ENCODE measurements at places on chromosomes 16 and 17.
A peak's percentile ranks its signal among the peaks of the same experiment; 100 is the strongest.

- no peak for DNase-seq
These were observed 65.2 kb downstream of the KLHDC4 start for GRCh38 chr16:87700406-87701077.

- DNase-seq, result no peak
These were observed 17.6 kb upstream of the SP2 start for GRCh38 chr17:47878203-47879027.

- DNase-seq, result no peak
These were observed 4.5 kb downstream of the PLD2 start for GRCh38 chr17:4811471-4811870.

DNA sequence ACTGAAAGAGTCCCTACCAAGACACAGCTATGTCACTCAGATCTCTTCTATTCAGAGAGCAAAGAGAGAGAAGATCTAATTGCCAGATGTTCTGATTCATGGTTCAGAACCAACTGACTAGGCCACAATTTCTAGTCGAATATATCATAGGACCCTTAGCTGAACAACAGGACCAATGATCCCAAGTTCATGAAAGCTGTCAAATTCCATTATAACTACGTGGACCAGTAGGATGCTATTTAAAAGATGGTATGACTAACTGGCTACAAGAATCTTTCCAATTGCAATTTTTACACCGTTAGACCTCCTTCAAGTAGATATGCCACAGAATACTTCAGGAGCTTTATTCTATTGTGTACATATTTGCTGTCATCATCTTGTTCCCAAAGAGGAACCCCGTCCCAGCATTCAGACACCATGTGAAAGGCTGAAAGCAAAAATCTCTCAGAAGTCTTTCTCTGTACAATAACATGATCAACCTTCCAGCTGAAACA lies 26.0 kb downstream of the DCUN1D3 start:
- DNase-seq, result no peak

DNA sequence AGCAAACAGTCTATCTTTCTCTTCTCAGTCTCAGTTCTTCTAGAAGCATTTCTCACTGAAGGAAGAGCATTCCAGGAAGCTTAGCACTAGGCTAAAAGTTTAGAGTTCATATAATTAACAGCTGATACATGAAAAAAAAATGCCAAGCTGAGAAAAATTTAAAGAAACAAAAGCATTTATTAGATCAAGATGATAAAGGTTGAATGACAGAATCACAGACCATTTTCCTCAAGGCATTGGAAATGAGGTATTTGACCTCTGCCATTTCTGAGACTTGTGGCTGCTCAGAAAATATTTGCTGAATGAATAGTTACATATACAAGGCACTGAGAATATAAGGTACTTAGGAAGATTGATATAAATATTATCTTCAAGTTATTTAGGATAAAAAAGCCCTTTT lies 901.6 kb upstream of the GOT2 start:
- DNase-seq, result no peak

- no peak for DNase-seq
These were observed 16.1 kb upstream of the TNRC6A start for GRCh38 chr16:24713379-24713778.

DNA sequence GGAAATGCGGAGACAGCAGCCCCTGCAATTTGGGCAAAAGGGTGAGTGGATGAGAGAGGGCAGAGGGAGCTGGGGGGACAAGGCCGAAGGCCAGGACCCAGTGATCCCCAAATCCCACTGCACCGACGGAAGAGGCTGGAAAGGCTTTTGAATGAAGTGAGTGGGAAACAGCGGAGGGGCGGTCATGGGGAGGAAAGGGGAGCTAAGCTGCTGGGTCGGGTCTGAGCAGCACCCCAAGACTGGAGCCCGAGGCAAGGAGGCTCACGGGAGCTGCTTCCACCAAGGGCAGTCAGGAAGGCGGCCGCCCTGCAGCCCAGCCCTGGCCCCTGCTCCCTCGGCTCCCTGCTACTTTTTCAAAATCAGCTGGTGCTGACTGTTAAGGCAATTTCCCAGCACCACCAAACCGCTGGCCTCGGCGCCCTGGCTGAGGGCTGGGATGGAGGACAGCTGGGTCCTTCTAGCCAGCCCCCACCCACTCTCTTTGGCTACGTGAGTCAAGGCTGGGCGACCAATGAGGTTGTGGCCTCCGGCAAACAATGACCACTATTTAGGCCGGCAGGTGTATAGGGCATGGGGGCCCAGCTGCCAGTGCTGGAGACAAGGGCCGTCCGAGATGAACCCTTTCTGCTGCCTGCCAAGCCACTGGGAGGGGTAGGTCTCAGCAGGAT lies 507 bp downstream of the SERPINF1 start:
- no peak for DNase-seq

DNA sequence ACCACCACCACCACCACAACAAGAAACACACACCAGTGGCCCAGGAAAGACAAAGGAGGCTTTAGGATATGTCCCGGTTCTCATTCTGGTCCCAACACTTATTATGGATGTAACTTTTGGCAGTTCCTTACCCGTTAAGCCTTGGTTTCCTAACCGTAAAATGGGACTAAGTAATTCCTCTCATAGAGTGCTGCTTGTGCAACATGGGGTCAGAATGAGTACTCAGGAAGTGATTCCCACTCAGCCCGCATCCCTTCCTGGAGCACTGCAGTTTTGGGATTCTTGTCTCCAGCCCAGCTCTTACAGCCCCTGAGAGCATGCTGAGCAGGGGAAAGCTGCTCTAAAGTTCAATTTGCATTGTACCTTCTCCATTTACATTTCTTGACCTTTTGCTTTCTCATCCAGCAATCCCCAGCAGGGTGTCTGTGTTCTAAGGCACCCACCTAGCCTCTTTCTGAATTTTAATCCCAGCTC lies 262.6 kb downstream of the PRKCA start:
- DNase-seq, result no peak

- DNase-seq, result no peak
These were observed 105.4 kb upstream of the TBX2 start for GRCh38 chr17:61294286-61294685.

GRCh38 chr16:10970065-10970464 lies 25.7 kb downstream of the CLEC16A start:
- DNase-seq, result no peak

DNA sequence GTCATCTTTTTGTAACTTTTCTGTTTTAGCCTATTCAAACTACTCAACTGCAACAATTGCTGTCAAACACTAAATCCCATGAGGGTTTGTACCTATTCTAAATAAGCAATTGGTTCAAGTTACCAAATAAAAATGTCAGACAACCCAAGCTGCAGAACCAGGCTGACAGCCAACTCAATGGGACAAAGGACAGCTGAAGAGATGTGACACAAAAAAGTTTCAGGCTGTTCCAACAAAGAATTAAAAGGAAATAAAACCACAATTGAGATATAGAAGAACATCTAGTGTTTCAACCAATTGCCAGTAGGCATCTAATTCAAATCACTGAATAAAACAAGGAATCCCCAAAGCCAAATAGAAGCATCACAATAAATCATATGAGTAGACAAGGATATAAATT lies 49.3 kb downstream of the GRB7 start:
- no peak for DNase-seq

DNA sequence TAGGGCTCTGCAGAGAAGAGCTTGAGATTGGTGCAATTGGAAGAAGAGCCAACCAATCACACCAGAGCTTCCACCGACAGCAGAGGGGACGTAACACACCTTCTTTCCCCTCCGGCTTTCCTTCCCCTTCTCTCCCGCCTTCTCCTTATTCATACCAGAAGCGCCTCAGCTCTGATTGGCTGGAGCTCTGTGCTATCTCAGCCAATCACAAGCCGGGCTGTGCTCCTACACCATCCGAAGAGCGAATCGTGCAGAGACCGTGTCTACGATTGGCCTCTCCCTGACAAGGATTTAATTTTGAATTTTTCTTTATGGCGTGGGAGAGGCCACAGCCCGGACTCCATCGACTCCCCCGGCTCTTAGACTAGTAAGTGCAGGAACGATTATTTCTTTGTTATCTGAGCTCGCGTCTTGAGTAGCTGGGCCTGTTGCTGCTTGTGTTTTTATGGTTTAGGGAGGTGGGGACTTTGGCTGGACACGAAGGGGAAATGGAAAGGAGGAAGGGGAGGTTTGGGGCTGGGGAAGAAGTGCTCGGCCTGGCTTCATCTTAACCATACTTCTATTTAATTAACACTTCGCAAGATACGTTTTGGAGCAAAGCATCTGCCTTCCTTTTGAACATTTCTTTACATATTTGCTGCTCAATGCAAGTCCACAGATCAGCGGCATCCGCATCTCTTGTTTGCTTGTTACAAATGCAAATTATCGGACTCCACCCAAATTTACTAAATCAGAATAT lies at the start of gene PRR11:
Gene PRR11 (plus strand): TSS at position 308 of the 739 bp plus-strand sequence. CDS start 14,007 bp downstream, outside the sequence.
- DNase-seq, result peak; percentile 99

DNA sequence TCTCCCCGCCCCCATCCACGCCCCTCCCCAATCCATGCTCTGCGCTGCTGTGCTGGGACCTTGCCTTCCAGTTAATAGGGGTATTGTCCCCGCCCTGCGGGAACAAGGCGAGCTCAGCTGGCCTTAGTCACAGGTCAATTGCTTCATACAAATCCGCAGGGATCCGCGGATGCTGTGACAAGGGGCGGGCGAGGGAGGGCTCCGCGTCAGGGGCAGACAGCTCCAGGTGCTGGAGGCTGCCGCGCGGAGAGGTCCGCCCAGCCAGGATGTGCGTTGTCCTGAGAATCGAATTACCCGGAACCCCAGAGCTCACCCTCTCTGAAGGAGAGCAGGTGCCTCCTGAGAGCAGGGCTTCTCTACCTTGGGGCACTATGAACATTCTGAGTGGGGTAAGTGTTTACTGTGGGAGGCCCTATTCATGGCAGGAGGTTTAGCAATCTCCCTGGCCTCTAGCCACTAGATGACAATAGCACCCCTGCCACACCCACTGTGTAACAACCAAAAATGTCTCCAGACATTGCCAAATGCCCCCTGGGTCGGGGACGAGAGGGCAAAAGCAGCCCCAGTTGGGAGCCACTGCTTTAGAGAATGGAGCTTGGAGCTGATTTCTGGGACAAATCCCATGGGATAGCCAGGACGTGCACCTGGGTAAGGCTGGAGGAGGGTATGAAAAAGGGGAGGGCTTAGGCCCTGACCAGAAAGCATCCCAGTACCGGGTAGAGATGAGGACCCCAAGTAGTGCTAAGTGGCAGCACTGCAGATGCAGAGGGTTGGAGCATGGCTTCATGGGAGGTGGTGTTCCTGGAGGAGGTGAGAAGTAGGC lies 138.2 kb downstream of the CYLD start:
- DNase-seq, result no peak

DNA sequence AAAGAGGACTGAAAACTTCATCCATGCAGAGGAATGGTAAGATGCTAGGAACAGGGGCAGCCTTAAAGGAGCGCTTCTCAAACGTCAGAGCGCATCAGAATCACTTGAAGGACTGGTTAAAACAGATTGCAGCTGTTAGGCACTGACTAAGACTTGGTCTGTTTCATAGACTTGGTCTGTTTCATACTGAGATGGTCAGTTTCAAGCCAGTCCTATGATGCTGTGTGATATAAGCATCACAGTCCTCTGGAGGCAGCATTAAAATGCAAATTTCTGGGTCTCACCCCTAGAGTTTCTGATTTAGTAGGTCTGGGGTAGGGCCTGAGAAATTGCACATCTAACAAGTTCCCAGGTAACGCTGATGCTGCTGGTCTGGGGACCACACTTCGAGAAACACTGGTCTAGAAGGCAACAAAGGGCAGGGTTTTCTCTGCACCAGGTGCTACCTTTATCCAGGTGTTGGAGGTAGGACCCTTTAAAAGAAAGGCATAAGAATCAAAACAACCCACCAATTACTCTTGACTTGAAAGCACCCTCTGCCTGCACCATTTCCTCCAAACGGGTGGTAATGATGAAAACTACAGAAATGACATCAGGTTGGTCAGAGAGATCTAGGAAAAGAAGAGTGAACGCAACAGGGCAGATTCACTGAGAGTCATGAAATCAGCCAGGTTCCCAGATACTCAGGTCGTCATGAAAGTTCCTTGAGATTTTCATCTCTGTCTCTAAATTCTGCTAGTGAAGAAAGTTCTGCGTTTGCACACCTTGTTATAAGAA lies 95.0 kb upstream of the RCVRN start:
- no peak for DNase-seq

DNA sequence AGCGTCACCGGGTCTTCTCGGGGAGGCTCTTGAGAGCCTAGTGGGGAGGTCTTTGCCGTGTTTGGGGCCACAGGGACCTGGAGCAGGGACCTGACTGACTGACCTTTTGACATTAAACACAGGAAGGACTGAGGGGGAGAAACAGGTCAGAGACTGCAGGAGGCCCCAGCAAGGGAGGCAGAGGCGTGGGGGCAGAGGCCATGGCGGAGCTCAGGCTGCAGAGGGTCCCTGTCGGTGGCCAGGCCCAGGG lies 41.6 kb upstream of the GSE1 start:
- no peak for DNase-seq

- DNase-seq, result no peak
These were observed 21.2 kb upstream of the HAS3 start for GRCh38 chr16:69084289-69084688.

DNA sequence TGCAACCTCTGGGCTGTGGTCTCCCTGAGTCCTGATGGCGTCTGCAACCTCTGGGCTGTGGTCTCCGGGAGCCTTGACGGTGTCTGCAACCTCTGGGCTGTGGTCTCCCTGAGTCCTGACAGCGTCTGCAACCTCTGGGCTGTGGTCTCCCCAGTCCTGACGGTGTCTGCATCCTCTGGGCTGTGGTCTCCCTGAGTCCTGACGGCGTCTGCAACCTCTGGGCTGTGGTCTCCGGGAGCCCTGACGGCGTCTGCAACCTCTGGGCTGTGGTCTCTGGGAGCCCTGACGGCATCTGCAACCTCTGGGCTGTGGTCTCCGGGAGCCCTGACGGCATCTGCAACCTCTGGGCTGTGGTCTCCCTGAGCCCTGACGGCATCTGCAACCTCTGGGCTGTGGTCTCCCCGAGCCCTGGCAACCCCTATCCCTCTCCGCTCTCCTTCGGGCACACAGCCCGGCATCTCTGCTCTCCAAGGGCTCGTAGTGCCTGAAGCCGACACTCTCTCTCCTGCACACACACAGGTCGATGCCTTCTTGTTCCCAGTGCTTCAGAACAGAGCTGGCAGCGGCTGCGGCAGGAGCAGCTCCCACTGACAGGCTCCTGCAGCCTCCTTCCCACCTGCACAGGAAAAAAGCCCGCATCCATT lies 45.6 kb downstream of the METRNL start:
- no peak for DNase-seq

DNA sequence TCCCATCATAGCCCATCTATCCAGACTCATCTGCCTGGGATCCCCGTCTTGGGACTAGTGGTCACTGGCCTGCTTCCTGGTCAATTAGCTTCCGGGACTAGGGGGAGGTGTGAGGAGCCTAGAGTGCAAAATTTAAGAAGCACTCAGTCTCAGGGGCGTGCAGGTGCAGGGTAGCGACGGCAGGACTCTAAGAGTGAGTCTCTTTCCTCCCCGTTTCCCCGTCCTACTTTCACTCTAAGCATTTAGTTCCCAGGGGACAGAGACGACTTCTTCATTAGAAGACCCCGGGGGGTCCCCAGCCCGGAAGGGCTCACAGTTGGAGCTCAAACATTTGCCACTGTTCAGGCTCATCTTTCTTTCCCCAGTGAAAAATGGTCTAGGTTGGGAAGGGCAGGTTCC lies 677 bp upstream of the ZNHIT3 start:
- no peak for DNase-seq

- no peak for DNase-seq
These were observed 1.6 kb upstream of the ETV4 start for GRCh38 chr17:43547659-43548256.

Measured in amniotic stem cell (primary cell).